ENCODE measurements at places on chromosomes 4 and X.

DNA sequence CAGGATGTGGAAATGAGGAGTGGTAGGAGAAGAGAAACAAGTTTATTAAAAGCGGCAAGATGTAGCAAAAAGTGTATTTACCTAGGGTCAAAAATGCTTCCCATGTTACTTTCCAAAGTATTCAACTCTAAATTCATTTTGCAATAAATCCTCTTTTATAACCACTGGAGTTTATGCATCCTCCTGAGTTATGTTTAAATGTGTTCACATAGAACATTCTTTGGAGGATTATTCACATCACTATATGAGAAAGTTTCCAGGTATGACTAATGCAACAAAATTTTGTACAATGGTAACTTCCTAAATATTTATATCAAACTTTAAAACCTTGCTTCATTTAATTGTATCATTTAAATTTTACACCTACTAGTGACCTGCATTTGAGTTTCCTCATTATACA, 870.6 kb upstream of the SLIT2 start:
- DNase-seq = no peak

DNA sequence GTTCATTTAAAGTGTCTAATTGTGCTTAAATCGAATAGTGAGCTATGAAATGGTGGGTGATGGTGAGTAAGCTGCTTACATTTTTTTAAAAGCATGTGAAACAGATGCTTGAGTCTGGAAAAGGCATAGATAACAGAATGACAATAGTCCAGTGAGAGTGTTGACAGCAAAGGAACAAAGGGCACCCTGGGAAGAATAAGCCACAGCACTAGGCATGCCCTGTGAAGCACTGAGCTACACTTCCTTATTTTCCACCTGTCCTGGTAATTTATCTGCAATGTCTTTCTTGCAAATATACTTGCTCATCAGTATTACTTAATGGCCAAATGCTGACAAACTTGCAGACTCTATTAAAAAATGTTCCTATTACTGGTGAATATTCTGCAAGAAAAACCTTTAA, 168.7 kb downstream of the PRDM5 start:
- DNase-seq = no peak

- no peak for DNase-seq
These were observed 28.1 kb upstream of the GLRA3 start for GRCh38 chr4:174856926-174857800.

- DNase-seq = no peak
These were observed 3.0 kb downstream of the NFKB1 start for GRCh38 chr4:102503831-102504786.

GRCh38 chrX:19569930-19570329, 54.6 kb upstream of the MAP3K15 start:
- no peak for DNase-seq

- DNase-seq = no peak
These were observed 42.7 kb downstream of the GATB start for GRCh38 chr4:151717909-151718628.

DNA sequence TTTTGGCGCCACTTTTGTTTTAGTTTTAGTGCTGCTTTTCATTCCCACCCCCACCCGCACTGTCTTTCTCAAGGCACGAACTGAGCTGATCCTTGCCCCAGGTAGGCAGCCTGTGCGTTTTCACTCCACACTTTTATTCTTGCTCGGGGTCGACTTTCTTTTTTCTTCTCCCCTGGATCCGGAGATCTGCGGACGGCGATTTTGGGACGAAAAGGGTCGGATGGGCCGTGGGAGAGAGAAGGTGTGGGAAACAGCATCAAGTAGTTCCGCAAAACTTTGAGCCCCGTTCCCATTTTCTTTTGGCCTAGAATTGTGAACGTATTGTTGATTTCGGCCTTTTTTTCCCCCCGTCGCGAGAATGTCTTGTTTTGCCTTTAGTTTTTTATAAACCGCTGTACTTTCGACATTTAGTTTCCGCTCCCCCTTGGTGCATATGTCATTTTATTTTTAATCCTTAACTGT, 531 bp downstream of the STAG2 start:
- no peak for DNase-seq

DNA sequence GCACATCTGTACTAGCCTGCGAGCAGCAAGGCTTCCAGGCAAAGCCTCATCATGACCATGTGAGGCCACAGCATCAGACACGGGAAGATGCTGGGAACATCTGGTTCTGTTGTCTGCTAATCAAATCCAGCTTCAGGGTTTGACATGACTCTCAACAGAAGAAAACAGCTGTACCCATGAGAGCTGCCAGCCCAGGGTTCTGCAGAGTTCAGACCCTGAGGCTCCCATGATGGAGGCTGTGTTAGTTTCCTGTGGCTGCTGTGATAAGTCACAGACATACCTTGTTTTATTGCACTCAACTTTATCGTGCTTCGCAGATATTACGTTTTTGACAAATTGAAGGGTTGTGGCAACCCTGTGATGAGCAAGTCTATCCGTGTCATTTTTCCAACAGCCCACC, 37.5 kb downstream of the JAKMIP1 start:
- no peak for DNase-seq

- no peak for DNase-seq
These were observed 119.2 kb downstream of the EFNB1 start for GRCh38 chrX:68947882-68948605.

DNA sequence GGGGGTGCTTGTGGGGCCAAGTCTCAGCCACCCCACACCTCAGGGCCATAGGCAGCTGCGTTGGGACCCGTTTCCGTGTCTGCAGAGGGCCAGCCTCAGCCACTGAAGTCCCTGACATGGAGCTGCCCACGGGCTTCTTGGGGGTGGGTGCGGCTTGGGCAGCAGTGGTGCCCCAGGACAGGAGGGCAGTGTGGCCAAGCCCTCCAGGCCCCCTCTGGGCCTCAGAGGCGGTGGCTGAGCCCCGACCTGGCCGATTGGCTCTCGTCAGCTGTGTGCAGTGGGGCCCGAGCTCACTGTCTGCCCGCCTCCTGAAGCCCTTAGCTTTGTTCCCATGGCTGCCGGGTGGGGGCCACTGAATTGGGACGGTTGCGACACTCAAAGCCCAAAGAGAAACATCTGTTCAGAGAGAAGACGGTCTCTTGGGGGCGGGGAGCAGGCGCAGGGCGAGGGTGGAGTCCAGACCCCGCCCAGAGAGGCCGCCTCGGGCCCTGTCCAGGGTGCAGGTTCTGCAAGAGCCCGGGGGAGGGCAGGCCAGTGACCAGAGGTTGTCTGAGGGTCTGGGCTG, 9.1 kb downstream of the FGFR3 start:
- no peak for DNase-seq

GRCh38 chrX:124300405-124300804, 32.1 kb upstream of the TEX13D start:
- DNase-seq = no peak

- DNase-seq = no peak
These were observed 104.8 kb upstream of the CXCL13 start for GRCh38 chr4:77500801-77501200.

DNA sequence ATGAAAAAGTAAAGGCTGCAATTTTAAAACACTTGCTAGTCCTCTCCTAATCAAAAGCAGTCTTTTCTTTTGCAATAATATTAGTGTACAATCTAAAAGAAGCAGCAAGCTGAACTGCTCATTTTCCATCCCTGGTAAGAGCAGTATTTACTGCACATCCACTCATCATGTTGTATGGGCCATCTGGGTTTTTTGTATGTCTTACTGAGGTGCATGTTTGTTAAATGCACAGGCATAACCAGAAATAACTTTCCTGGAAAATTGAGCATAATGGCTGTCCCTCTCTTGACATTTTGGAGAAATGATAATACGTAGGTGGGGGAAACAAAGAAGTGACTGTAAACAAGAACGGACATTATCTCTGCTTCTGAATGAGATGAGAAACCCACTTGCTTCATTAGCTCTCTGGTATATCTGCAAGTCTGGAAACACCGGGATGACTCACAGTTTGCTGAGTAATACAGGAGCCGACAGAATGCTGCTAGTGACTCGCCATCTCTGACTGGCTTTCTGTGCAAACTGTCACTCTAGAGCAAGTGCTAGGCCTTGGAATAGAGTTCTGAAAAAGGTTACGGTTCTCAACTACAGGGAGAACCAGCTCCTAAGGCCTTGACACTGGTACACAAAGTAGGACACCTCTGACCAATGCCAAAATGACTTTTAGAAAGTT, 85.7 kb upstream of the MTM1 start:
- DNase-seq = no peak

DNA sequence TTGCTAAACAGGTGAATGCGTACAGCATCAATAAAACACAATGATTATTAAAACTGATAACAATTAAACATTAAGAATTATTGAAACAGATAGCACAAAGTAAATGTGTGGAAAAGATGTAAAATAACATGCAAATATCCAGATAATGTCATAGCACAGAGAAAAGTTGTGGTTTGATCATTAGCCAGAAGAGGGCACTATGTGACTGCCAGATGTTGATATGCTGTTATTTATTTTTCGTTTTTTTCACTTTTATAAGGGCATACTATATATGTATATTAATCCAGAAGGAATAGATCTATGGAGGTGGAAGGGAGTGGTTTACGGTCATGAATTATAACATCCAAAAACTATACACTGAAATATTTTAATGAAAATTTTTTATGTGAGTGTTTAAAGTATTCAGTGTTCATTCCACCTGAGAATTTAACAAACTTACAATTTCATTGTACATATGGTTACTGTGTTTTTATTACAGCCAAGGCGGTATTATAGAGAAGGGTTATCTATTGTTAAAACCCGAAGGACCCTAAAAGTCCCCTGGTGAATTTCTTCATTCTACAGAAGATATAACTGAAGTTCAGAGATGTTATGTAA, 211.9 kb upstream of the UGT8 start:
- DNase-seq = no peak
